ENCODE measurements at places on chromosomes 16 and 17.
A peak's percentile ranks its signal among the peaks of the same experiment; 100 is the strongest.

GRCh38 chr17:27977751-27978688, 64.5 kb upstream of the NLK start:
- H3K4me3 ChIP-seq, result no peak overlapping the region
- H3K27ac ChIP-seq, result no peak overlapping the region
- DNase-seq, result no peak
- H3K4me1 ChIP-seq, result peaks cover 4% of the 10 kb centered on the region
- peaks cover 5% of the 10 kb centered on the region for H3K27me3 ChIP-seq
- no peaks in the 10 kb centered on the region for H3K36me3 ChIP-seq

DNA sequence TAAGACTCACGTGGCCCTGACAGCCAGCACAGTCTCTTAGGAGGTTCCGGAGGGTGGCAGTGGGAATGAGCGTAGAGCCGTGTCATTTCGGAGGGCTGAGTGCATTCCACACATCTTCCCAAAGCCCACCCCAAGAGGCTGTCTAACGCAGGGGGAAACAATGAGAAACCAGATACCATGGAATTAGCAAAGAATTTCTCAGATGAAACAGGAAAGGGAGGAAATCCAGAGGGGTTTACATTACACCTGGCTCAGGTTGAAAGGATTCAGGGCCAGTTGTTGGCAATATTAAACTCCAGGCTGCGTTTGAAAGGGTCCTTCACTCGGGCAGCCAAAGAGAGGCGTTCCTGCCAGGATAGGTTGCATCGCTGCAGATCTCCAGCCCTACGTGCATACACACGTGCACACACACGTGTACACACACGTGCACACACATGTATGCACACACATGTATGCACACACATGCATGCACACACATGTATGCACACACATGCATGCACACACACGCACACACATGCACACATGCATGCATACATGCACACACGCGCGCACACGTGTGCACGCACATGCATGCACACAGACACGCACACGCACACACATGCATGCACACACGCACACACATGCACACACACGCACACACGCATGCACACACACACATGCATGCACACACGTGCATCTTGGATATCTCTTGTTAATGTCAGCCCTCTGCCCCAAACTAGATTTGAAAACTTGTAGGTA, 12.2 kb downstream of the CBX4 start:
- H3K27me3 ChIP-seq, result peaks cover 4% of the 10 kb centered on the region
- H3K27ac ChIP-seq, result no peak overlapping the region
- H3K4me1 ChIP-seq, result peaks cover 22% of the 10 kb centered on the region
- DNase-seq, result no peak

GRCh38 chr17:21375757-21376080, 438 bp upstream of the KCNJ12 start:
- H3K27me3 ChIP-seq, result peaks cover 3% of the 10 kb centered on the region
- H3K4me3 ChIP-seq, result no peak overlapping the region
- DNase-seq, result no peak
- peaks cover 7% of the 10 kb centered on the region for H3K4me1 ChIP-seq
- H3K27ac ChIP-seq, result no peak overlapping the region

DNA sequence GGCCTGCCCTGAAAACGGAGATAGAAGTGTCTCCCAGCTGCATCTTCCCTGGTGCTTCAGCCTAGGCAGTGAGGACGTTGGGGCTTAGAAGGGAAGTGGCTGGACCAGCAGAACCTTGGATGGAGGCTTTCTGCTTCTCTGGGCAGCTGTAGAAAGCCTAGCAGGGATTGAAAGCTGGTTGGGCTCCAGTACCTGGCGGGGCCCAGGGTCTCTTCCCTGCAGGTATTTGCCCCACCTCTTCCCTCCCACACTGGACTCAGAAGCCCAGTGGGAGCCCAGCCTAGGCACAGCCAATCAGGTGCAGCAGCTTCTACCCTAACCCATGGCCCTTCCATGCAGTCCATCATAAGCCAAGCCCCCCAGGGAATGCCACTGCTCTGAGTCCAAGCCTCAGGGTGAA, 190.3 kb upstream of the IRX6 start:
- no peaks in the 10 kb centered on the region for H3K4me1 ChIP-seq
- H3K4me3 ChIP-seq, result no peak overlapping the region
- H3K27ac ChIP-seq, result no peak overlapping the region
- no peak for DNase-seq
- peaks cover 7% of the 10 kb centered on the region for H3K27me3 ChIP-seq

DNA sequence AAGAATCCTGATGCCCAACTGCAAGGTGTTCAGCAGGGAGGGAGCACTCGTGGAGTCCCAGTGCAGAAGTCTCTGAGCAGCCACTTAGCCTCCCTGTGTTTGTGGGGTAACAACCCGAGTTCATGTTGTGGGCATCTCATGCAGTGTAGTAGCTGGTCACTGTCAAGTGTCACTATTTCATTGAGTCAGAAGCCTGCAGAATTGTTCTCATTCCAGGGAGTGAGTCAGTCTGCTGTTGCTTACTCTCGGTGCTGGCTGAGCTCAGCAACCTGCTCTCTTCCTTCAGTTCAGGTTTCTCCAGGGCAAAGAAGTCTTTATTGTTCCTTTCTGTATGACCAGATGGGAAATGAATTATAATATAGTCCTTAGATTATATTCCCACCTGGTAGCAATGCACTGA, 24.1 kb downstream of the HMOX2 start:
- no peak for DNase-seq
- H3K27me3 ChIP-seq, result no peaks in the 10 kb centered on the region
- H3K36me3 ChIP-seq, result peaks cover 2% of the 10 kb centered on the region
- H3K4me3 ChIP-seq, result no peak overlapping the region

DNA sequence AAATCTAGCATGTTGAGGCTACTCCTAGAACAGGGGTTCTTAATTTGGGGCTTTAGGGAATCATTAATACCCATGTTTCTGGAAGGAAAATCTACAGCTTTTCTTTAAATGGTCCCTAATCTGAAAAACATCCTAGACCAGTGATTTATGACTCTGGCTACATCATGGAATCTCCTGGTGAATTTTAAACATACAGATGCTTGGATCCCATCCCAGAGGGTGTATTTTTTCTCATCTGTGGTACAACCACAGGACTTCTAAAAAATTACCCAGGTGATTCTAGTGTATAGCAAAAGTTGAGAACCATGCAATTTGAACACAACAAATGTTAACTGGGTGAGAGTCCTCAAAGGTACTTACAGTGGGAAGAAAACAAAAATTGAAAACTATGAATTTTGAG, 41.5 kb downstream of the KANSL1 start:
- no peak for DNase-seq
- no peaks in the 10 kb centered on the region for H3K36me3 ChIP-seq
- peaks cover 65% of the 10 kb centered on the region for H3K4me1 ChIP-seq
- H3K4me3 ChIP-seq, result no peak overlapping the region
- no peak overlapping the region for H3K27ac ChIP-seq

GRCh38 chr16:56673921-56674320, 4.3 kb downstream of the MT1H start:
- H3K4me3 ChIP-seq, result no peak overlapping the region
- H3K36me3 ChIP-seq, result peaks cover 3% of the 10 kb centered on the region
- no peak overlapping the region for H3K27ac ChIP-seq
- peaks cover 23% of the 10 kb centered on the region for H3K27me3 ChIP-seq

DNA sequence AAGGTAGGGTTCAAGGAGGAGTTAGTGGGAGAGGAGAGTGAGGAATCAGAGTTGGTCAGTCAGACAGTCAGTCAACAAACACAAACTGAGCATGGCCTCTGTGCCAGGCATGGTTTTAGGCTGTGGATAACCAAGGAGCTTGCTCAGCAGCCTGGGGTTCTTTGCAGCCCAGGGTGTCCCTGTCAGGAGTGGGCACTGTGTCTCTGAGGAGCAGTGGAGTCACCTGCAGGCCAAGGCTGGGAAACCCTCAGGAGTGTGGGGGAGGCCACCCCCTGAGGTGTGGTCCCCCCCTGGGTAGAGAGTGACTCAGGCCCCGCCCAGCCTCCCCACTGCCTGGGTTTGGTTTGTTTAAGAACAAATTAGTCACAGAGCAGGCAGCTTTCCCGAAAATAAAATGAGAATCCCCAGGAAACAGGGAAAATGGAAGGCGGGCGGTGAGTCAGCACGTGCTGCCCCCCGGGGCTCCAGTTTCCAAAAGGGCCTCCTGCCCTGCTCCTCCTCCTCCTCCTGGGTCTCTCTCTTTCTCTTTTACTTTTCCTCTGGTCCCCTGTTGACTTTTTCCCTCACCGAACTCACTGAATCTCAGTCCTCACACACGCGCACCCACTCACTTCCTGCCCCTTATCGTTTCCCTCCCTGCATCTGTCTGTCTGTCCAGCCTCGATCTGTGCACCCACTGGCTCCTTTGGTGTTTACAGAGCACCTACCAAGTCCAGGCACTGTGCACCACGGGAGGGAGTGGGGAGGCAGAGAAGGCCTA, 44.3 kb downstream of the SOCS3 start:
- no peak for DNase-seq
- no peaks in the 10 kb centered on the region for H3K36me3 ChIP-seq
- H3K4me3 ChIP-seq, result peak overlapping the region; percentile 61
- H3K27me3 ChIP-seq, result no peaks in the 10 kb centered on the region

GRCh38 chr17:17205368-17206123, 587 bp downstream of the PLD6 start:
- DNase-seq, result no peak
- no peak overlapping the region for H3K27ac ChIP-seq
- no peak overlapping the region for H3K4me3 ChIP-seq
- peaks cover 33% of the 10 kb centered on the region for H3K4me1 ChIP-seq
- H3K36me3 ChIP-seq, result peaks cover 1% of the 10 kb centered on the region

DNA sequence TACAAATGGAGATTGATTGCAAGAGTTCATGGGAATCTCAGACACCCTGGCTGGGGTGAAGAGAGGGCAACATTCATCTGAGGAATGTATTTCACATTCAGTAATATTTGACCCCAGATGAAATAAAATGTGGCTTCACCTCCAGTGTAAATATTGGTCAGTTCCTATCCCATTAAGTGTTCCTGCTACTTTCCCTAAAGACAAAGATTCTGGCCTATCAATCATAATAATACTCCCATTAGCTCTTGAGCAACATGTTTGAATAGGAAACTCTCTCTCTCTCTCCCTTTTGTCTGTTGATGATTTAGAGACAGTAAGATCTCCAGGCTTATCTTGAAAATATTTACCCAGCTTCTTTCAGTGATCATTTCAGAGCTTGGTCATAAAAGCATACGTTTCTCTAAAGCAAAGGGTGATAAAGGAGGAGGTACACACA, 70.1 kb downstream of the KCNJ2 start:
- H3K27ac ChIP-seq, result no peak overlapping the region
- no peaks in the 10 kb centered on the region for H3K4me1 ChIP-seq
- peaks cover 15% of the 10 kb centered on the region for H3K27me3 ChIP-seq
- no peak overlapping the region for H3K4me3 ChIP-seq
- DNase-seq, result no peak

- H3K36me3 ChIP-seq, result peaks cover 13% of the 10 kb centered on the region
- H3K4me3 ChIP-seq, result no peak overlapping the region
- H3K27me3 ChIP-seq, result no peaks in the 10 kb centered on the region
- peaks cover 89% of the 10 kb centered on the region for H3K4me1 ChIP-seq
- H3K27ac ChIP-seq, result peak overlapping the region; percentile 93
These were observed 200.4 kb downstream of the LGALS9B start for GRCh38 chr17:20266806-20267458.

GRCh38 chr17:40038882-40039513, 15.2 kb downstream of the MED24 start:
- peak overlapping the region; percentile 87 for H3K27ac ChIP-seq
- H3K4me1 ChIP-seq, result peaks cover 11% of the 10 kb centered on the region
- H3K36me3 ChIP-seq, result peaks cover 11% of the 10 kb centered on the region
- H3K27me3 ChIP-seq, result no peaks in the 10 kb centered on the region
- no peak for DNase-seq
- H3K4me3 ChIP-seq, result no peak overlapping the region

DNA sequence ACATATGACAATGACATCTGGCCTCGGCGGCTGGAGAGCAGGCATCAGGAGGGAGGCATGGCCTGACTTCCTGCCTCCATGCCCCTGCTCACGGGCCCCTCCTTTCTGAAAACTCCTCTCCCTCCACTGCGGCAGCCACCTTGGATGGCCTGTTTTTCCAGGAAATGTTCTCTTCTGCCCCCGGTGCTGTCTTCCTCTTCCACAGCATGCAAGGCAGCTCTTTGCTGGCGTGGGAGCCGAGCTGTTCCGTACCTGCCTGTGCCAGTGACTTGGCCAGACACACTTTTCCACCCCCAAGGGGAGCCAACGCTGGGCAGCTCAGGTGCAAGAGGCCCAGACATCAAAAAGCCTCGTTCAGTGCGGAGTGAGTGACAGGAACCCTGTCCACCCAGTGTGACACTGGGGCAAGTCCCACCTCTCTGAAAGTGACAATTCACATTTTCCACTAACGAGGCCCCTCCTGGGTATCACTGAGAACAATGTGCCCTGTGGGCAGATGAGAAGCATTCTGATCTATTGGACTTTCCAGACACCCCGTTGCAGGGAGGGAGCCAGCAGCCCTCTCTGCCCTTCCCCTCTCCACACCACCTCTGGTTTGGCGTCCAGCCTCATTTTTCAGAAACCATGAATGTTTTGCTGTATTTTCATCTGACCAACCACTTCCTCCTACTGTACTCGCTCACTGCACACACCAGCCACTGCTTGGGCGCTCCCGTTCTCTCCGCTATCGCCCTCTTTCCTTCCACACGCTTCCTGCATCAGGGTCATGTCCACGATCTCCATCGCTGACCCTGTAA, 31.2 kb downstream of the NSMCE1 start:
- H3K4me1 ChIP-seq, result peaks cover 57% of the 10 kb centered on the region
- H3K27me3 ChIP-seq, result no peaks in the 10 kb centered on the region
- no peak for DNase-seq
- no peaks in the 10 kb centered on the region for H3K36me3 ChIP-seq

GRCh38 chr16:57637020-57637419, 8.6 kb downstream of the ADGRG1 start:
- peaks cover 3% of the 10 kb centered on the region for H3K36me3 ChIP-seq
- no peak overlapping the region for H3K4me3 ChIP-seq
- H3K27me3 ChIP-seq, result no peaks in the 10 kb centered on the region
- peak overlapping the region; percentile 58 for H3K27ac ChIP-seq

- H3K4me3 ChIP-seq, result peak overlapping the region; percentile 97
- no peaks in the 10 kb centered on the region for H3K27me3 ChIP-seq
- no peak for DNase-seq
- no peaks in the 10 kb centered on the region for H3K36me3 ChIP-seq
- peaks cover 62% of the 10 kb centered on the region for H3K4me1 ChIP-seq
These were observed 3.4 kb downstream of the HS3ST3B1 start for GRCh38 chr17:14304222-14304772.

DNA sequence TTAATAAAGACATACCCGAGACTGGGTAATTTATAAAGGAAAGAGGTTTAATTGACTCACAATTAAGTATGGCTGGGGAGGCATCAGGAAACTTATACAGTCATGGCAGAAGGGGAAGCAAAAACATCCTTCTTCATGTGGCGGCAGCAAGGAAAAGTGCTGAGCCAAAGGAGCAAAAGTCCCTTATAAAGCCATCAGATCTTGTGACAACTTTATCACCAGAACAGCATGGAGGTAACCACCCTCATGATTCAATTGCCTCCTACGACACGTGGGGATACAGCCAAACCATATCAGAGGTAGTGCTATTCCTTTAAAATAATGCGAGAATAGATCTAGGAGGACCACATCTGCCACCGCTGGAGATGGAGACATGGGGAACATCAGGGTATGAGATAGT, 9.0 kb downstream of the C16orf54 start:
- H3K36me3 ChIP-seq, result no peaks in the 10 kb centered on the region
- no peak for DNase-seq
- no peaks in the 10 kb centered on the region for H3K4me1 ChIP-seq
- H3K27me3 ChIP-seq, result peaks cover 43% of the 10 kb centered on the region
- H3K27ac ChIP-seq, result no peak overlapping the region
- H3K4me3 ChIP-seq, result no peak overlapping the region

Data from chondrocyte (in vitro differentiated cells).